Cortex of kidney (tissue), 1 donor: ENCODE measurements at places on chromosomes 16 and 17.

DNA sequence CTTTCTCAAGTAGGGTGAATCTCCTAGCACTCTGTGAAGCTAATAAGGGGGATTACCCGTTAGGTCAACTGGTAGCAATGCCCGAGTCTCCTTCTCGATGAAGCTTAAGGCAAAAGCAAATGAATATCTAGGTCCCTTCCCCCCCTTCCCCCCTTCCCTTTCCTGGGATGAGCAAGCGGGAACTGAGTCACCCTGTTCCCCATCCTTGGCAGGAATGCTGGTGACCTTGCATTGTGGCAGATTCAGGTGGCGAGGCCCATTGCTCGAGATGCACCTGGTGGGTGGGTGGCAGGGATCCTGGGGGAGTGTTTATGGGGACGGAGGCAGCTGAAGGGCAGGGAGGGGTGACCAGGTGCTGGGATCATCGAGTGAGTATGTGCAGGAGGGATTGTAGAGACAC lies 7.1 kb downstream of the NXPH3 start:
- DNase-seq: no peak

DNA sequence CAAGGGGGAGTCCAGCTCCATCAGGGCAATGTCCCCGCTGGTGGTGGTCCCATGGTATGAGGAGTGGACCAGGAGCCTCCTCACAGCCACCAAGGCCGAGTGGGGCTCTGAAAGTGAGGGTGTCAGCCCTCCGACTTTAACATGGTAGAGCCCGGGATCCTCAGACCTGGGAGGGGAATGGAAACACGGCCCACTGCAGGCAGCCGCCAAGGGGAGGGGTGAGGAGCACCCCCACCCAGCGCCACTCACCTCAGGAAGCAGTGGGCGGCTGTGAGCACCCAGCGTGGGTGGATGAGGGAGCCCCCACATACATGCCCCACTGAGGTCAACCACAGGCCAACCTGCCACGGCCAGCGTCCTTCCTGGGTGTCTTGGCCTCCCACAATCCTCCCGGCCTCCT lies 10.8 kb downstream of the ZG16B start:
- DNase-seq: no peak

DNA sequence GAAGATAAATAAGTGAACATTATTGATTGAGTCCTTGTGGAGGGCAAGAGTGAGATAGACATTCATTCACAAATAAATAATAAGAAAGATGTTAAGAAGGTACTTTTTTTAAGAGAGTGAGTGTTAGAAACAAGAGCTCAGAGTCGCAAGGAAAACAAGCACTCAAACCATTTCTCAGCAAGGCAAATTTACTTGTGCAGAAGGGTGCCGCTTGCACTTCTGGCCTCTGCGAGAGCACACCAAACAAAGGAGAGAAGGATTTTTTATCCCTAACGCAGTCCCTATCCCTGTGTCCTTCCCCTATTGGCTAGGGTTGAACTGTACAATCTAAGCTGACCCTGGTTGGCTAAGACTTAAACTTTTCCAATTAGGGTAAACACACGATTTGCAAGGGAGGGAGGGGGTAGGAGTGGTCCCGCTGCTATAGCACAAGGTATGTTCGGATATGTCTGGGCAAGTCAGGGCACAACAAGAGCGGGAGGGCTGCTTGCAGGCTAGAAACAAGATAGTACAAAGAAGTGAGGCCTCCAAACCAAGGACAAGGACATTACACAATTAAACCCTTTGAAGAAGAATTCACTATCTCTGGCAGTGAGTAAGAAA lies 156.2 kb downstream of the PPM1E start:
- no peak for DNase-seq

GRCh38 chr16:71807905-71808592 lies 585 bp downstream of the AP1G1 start:
- no peak for DNase-seq

DNA sequence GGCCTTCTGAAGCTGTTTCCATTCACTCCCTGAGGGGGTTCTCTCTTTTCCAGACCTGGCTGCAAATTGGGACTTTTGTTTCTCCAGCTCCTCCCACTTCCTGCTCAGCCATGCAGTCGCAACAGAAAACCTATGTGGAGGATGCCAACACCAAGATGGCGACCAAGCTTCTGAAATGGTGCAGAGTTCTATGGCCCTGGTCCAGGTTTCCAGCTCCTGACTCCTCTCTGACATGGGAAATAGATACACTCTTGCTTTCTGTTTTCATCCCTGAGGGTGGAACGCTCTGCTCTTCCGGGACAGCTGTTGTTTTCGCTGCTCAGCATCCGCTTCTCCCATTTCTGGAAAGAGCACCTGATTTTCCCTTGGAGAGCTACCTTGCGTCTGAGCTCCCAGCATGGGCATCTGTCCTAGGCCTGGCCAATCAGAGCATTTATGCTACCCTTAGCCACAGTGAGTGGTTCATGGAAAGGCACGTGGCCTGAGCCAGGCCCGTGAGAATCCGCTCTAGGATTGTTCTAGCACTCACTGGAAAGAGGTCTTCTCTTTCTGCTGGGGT lies 8.1 kb downstream of the GPRC5B start:
- DNase-seq: no peak
